RWPE2 (cell line): ENCODE measurements at places on chromosomes 4 and X.

- no peak for DNase-seq
Measured at GRCh38 chr4:67651536-67651935, 49.4 kb downstream of the UBA6 start.

DNA sequence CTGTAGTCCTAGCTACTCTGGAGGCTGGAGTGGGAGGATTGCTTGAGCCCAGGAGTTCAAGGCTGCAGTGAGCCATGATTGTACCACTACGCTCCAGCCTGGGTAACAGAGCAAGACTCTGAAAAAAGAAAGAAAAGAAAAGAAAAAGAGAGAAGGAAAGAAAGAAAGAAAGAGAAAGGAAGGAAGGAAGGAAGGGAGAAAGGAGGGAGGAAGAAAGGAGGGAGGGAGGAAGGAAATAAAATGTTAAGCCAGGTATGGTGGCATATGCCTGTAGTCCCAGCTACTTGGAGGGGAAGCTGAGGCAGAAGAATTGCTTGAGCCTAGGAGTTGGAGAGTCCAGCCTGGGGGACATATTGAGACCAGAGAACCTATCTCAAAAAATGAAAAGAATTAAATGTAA lies 12.0 kb downstream of the STAP1 start:
- no peak for DNase-seq

GRCh38 chrX:80747832-80748231 lies 61.8 kb downstream of the BRWD3 start:
- no peak for DNase-seq

GRCh38 chrX:1614927-1615326 lies at the start of gene ASMT:
ASMT (plus strand) TSS chrX:1615059; CDS start chrX:1615200, 141 bp downstream.
- no peak for DNase-seq

DNA sequence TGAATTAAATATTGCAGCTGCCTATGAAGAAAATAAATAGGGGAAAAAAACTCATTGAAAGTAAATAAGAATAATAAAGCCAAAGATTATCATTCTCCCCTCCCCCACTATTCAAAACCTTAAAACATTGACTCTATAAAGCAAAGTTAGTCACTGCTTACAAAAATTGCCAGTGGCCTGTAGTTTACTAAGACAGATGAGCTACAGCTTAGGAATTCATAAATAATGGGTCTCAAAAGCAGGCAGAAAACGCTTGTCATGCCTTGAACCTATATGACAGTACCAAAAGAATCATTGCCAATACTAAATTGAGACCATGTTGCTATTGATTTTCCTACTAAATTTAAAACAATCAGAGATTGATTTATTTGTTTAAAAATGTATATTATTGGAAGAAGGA lies 78.9 kb downstream of the SLC10A7 start:
- DNase-seq, result no peak

DNA sequence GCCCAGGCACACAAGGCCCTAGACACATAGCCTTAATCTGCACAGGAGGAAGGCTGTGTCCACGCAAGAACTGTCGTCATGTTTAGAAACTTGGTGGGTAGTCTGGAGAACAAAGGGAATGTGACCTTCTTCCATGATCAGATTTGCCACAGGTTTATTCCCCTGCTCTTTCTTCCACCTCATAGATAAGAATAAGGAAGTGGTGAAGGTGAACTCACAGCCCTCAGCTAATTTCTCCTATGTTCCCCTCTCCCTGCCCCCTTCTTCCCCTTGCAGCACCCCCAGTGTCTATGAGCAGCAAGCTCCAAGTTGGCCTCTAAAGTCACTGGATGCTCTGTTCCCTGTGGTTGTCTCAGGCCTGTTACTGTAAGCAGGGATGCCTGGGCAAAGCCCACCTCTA lies 39.8 kb upstream of the LAS1L start:
- DNase-seq, result no peak

DNA sequence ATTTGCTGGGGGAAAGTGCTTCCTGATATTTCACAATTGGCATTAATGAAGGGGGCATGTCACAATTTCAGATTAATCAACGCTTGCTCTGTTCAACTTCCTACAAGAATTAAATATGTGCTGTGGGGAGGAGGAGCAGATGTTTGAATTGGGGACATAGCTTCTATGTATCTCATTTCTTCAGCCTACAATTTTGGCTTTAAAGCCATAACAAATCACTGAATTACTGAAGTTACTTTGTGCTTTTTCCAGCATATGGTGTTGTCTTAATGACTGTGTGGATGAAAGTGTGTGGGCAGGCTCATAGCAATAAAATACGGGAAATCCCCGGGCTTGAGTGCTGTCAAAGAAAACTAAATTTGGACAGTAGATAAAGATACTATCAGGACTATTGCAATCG lies 813 bp downstream of the TLR7 start:
- DNase-seq, result no peak

GRCh38 chrX:118637997-118638396 lies 89.4 kb upstream of the IL13RA1 start:
- DNase-seq, result no peak

DNA sequence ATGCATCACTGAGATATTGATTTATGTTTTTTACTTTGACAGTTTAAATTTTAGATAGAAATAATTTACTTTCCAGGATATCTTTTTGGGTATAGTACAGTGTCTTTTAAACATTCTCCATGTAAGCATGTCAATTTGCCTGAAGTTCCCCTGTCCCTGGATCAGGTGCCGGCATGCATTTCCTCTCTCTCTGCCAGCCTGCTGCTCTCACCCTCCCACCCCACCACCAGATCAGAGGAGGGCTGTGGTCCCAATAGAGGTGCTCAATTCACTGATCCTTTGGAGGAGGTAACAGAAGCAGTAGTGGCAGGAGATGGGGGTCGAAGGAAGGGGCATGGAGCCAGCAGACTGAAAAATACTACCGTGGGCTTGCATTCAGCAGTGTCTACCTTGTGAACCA lies 28.3 kb upstream of the DSPP start:
- DNase-seq, result no peak

DNA sequence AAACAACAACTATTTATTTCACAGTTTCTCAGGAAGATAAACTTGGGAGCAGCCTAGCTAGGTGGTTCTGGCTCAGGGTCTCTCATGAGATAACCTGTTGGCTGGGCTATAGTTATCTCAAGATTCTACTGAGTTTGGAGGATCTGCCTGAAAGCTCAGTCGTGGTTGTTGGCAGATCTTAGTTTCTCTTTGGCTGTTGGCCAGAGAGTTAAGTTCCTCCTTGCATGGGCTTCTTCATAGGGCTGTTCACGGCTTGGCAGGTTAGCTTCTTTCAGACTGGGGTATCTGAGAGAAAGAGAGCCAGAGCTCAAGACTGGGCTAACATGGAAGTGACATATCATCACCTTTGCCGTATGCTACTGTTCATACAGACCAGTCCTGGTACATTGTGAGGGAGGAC lies 28.7 kb downstream of the SEC24B start:
- no peak for DNase-seq

DNA sequence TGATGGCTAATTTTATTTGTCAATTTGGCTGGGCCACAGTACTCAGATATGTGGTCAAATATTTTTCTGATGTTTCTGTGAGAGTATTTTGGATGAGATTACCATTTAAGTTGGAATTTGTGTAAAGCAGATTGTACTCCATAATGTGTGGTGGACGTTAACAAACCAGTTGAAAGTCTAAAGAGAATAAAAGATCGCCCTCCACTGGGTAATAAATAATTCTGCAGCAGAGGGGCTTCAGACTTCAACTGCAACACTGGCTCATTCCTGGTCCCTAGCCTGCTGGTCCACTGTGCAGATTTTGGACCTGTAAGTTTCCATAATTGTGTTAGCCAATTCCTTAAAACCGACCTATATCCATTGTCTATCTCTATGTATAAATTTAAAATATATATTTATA lies 540.3 kb downstream of the PCDH18 start:
- no peak for DNase-seq

GRCh38 chr4:6594826-6595355 lies 19.9 kb downstream of the MAN2B2 start:
- no peak for DNase-seq
